ENCODE measurements at places on chromosomes 7 and 10.

DNA sequence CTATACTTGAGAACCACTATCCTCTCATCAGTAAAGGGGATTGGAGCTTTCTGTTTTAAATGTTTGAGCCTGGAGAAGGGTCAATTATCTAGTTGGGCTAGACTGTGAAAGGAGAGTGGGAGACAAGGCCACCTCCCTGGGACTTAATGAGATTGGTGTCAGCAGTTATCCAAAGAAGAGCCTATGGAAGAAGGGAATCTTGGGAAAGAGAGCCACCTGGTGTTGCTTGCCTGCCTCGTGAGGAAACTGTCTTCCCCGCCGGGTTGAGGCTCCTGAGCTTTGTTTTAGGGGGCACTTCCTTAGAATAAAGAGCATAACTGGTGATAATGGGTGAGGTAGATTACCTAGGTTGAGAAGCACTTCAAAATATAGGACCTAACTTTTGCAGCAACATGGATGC lies 32.0 kb upstream of the ABCB4 start:
- DNase-seq: no peak

DNA sequence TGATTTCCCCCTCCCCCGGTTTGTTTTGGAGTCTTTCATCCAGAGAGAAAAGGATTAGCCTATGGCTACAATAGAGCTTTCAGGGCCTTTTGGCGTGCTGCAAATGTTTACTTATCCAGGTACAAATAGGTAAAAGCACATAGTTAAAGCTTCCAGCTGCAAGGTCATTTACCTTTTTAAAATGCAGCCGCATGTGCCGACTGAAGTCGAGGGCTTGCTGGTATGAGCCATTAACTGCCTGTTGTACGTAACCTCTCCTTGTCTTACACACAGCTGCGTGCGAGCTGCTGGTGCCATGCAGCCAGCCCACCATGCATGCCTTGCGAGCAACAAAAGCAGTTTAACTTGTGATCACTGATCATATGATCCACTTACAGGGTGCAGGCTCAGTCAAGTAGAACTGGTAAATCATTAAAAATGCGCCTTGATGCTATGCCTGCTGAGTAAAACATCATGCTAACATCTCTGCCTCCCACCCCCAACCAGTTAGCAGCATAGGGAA lies 866.4 kb downstream of the LRMDA start:
- DNase-seq: no peak

DNA sequence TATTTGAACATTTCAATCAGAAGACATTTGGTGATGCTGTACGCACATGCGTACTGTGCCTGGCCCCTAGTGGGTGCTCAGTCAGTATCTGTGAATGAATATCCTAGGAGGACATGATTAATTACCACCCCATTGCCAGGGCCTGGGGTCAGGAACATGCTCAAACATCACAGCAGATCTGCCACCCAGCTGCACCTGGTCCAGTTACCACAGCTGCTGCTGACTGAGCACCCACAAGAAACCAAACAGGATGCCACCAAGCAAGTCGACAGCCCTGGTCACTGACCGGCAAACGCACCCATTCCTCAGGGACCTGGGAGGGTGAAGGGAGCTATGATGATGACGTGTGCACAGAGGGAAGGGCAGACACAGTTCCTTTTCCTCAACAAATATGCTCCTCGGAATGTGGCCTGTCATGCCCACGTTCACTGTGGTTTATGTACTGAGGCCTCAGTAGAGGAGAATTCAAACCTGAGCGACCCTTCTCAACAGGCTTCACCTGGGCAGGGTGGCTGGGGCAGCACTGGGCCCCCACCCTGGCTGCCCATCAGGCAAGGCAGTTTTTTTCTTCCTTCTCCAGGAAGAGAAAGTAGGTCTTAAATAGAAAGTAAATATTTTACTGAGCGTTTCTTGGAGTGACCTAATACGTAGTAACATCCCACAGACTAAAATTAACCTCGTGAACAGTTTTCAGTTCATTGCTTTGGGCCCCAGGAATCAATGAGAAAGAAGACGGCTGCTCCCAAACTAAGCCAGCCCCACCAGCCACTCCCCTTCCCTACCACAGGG lies 13.4 kb downstream of the CTBP2 start:
- DNase-seq: peak; percentile 38

DNA sequence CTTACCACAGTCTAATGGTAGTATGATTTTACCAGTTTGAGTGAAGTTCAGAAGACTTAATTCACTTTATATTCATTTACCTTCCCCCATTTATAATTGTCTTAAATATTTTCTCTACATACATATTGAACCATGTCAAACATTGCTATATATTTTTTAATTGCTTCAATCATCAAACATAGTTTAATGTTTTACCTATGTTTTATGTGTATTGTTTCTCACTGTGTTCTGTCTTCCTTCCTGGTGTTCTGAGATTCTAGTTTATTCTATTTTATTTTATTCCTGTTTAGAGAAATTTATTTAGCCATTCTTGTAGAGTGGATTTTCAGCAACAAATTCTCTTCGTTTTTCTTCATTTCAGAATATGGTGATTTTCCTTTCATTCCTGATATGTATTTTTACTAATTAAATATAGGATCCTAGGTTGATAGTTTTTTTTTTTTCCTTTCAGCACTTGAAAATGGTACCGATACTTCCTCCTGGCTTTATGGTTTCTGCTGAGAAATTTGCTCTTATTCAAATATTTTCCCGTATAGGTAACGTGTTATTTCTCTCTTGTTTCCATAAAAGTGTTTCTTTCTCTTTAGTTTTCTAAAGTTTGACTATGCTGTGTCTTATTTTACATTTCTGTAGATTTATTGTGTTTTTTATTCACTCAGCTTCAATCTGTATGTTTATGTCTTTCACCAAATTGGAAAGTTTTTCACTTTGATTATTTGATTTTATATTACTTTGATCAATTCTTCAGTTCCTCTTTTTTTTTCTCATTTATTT lies 201.8 kb upstream of the AGR3 start:
- DNase-seq: no peak

GRCh38 chr10:131446171-131446570 lies 134.7 kb upstream of the TCERG1L start:
- no peak for DNase-seq

DNA sequence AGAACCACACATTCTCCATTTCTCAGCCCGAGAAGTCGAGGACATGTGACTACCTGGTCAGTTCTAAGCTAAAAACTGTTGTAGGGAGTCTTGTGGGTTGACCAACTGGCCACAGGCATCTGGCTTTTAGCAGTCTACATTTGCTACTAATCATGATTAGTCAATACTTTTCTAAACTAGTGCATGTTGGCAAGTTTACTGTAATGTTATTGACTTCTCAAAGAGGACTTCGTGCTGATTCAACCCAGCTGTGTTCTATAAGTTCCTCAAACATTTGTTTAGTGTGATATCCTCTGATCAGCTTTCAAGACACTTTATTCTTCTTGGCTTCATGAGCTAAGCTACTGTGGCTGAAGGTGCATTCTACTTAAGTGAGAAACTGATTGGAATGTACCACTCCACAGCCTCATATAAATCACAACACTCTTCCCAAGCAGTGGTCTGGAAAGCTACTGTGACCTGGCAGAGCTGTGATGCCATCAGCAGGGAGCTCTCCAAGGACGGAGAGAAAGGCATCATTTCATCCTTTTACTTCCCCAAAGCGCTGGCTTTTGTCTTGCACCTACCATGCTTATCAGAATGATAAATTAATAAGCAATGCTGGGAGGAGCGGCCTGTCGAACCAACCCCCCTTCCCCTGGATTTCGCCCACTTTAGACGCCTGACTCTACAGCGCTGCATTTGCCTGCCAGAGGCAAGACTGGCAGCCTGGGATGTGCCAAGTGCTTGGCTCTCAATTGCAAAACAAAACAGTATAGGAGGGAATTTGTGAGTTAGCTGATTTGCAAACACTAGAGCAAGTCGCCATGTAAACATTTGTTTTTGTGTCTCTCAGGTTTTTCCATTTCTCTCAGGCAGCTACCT lies 206.7 kb upstream of the PLXNA4 start:
- peak; percentile 96 for DNase-seq

DNA sequence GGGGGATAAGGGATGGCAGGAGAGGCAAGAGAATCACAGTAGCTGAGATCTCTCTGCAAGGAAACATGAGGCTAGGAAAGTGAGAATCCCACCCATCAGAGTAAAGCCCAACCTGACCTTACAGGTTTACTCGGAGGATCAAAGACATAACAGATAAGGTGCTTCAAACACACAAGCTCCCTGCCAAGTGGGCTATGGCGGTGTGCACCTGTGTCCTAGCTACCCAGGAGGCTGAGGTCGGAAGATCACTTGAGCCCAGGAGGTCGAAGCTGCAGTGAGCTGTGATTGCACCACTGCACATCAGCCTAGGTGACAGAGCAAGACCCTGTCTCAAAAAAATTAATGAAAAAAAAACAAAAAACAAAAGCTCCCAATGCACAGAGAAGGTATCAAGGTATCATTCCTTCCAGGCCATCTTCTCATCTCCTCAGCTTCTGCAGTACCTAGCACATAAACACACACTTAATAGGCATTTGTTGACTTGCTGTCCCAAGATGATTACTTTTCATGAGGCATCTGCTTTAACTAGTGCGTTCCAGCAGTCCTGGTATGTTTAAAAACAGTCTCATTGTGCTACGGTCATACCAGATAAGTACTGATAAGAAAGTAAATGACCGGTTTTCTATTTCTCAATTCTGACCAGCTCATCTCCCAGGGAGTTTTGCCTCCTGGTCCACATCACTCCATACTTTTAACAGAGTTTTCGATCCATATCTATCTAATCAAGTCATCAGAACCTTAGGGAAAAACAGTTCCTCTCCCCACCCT lies 13.3 kb downstream of the GNA12 start:
- no peak for DNase-seq

DNA sequence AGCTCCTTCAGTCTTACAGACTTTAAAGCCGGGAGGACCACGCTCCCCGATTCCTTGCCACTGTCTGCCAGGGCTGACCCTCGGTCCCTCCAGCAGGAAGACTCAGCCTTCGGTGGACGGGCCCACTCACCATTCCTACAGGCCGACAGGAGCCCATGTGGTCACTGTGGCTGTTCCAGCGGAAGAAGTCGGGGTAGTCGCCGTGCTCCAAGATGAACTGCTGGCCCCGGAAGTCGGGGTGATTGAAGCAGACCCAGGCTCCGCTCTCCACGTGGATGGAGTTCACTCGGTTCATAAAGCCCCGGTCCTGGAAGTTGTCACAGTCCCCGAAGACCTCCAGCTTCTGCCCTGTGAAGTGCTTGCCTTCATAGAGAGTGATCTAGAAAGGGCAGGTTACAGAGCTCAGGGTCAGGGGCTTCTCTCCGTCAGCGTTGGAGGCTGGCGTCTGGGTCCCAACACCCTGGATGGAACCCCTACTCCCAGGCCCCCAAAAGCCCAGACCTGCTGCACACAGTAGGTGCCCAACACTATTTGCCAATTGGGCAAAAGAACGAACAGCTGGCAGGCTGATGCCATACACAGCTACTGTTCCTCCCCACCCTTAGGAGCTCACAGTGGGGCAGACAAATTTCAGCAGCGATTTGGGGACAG lies 1.9 kb downstream of the CRYGN start:
- no peak for DNase-seq

- DNase-seq: peak; percentile 41
Observed at GRCh38 chr10:50946991-50947781, 61.8 kb upstream of the A1CF start.

GRCh38 chr10:73889014-73889413 lies 14.7 kb upstream of the CAMK2G start:
- DNase-seq: peak; percentile 83

- DNase-seq: no peak
Observed at GRCh38 chr10:1394155-1394912, 338.1 kb downstream of the WDR37 start.

GRCh38 chr10:113530476-113530875 lies 22.4 kb upstream of the HABP2 start:
- DNase-seq: no peak

- DNase-seq: no peak
Observed at GRCh38 chr10:84158550-84158949, 15.1 kb upstream of the GPR15LG start.

DNA sequence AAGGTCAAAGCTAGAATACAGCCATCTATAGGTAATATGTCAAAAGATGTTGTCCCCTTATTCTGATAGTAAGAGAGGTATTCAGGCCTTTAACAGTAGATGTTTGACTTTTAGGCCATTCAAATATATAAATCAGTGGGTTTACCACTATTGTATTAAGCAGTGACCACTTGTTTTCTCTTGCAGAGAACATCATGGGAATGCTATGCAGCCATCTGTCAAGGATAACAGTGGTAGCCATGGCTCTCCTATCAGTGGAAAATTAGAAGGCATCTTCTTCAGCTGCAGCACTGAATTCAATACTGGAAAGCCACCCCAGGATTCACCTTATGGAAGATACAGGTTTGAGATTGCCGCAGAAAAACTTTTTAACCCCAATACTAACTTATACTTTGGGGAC lies 68.4 kb downstream of the PHYHIPL start:
- DNase-seq: no peak

DNA sequence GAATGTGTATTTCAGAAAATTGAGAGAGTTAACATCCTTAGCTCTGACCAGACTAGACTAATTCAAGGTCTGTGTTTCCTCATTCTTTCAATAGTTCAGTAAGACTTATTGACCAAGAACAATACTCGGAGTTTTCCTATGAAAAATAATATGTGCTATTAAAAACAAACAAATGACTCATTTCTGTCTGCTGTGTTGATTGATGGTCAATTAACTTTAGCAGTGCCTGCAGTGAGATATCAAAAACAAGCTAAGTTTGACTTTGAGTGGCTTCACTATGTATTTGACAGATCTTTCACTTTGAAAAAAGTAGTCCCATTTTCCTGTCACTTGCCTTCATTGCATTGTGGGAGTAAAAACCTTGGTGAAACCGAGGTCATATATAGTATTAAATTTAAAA lies 91.0 kb downstream of the GNAT3 start:
- DNase-seq: no peak

GRCh38 chr7:44114586-44115310 lies 8.6 kb downstream of the POLD2 start:
- DNase-seq: no peak

DNA sequence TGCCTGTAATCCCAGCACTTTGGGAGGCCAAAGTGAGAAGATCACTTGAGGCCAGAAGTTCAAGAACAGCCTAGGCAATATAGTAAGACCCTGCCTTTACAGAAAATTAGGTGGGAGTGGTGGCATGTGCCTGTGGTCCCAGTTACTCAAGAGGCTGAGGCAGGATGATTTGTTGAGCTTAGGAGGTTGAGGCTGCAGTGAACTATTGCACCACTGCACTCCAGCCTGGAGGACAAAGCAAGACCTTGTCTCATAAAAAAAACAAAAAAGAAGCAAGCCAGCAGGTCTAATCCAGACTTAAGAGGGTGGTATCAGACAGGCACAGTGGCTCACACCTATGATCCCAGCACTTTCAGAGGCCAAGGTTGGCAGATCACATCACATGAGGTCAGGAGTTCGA lies 24.5 kb upstream of the KCTD7 start:
- DNase-seq: no peak

- peak; percentile 78 for DNase-seq
Observed at GRCh38 chr7:74043523-74043951, 15.6 kb downstream of the ELN start.
